ENCODE measurements at places on chromosomes 5 and 9. TPM values are rescaled to one million over a fixed set of nuclear protein-coding genes. Genes with fewer than 3 reads are reported as not detected.

- H3K27ac ChIP-seq, result no peak overlapping the region
- H3K36me3 ChIP-seq, result no peaks in the 10 kb centered on the region
- H3K4me3 ChIP-seq, result no peak overlapping the region
- H3K27me3 ChIP-seq, result peaks cover 12% of the 10 kb centered on the region
- H3K4me1 ChIP-seq, result peaks cover 28% of the 10 kb centered on the region
Observed at GRCh38 chr5:139670369-139671095, 22.4 kb downstream of the CXXC5 start.

DNA sequence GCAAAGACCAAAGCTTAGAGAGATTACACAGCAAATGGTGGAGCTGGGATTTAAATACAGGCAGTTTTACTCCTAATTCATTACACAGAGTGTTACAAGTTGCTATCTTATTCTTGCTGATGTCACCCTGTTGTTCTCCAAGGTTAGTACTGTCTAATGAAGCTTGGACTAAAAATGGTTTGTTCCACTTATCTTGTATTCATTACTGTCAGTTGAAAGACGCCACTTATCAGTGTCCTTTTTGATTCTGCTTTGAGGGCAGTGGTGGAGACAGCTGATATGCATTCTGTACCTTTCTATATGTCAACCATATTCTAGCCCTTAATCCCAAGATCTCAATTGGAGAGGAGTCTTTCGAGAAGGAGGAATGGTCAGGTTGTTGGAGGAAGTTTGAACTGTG lies 14.0 kb upstream of the DENND4C start:
- no peak for DNase-seq
- H3K36me3 ChIP-seq, result no peaks in the 10 kb centered on the region
- H3K4me3 ChIP-seq, result no peak overlapping the region
- no peak overlapping the region for H3K27ac ChIP-seq

- H3K27ac ChIP-seq, result no peak overlapping the region
- H3K36me3 ChIP-seq, result no peaks in the 10 kb centered on the region
- H3K27me3 ChIP-seq, result peaks cover 4% of the 10 kb centered on the region
- peak; percentile 80 for DNase-seq
- H3K4me3 ChIP-seq, result no peak overlapping the region
Observed at GRCh38 chr9:98993570-98993945, 49.9 kb downstream of the COL15A1 start.

GRCh38 chr5:134851307-134851923 lies 5.6 kb downstream of the C5orf24 start:
- peaks cover 26% of the 10 kb centered on the region for H3K36me3 ChIP-seq
- H3K27me3 ChIP-seq, result no peaks in the 10 kb centered on the region
- no peak overlapping the region for H3K4me3 ChIP-seq
- DNase-seq, result no peak
- no peak overlapping the region for H3K27ac ChIP-seq

GRCh38 chr5:89181546-89181945 lies 298.6 kb upstream of the MEF2C start:
- H3K4me1 ChIP-seq, result no peaks in the 10 kb centered on the region
- H3K27ac ChIP-seq, result no peak overlapping the region
- H3K36me3 ChIP-seq, result no peaks in the 10 kb centered on the region
- no peak overlapping the region for H3K4me3 ChIP-seq
- no peak for DNase-seq

- peaks cover 2% of the 10 kb centered on the region for H3K4me1 ChIP-seq
- no peaks in the 10 kb centered on the region for H3K36me3 ChIP-seq
- H3K27ac ChIP-seq, result no peak overlapping the region
- H3K4me3 ChIP-seq, result no peak overlapping the region
Observed at GRCh38 chr5:81239613-81240012, 6.5 kb downstream of the CKMT2 start.

DNA sequence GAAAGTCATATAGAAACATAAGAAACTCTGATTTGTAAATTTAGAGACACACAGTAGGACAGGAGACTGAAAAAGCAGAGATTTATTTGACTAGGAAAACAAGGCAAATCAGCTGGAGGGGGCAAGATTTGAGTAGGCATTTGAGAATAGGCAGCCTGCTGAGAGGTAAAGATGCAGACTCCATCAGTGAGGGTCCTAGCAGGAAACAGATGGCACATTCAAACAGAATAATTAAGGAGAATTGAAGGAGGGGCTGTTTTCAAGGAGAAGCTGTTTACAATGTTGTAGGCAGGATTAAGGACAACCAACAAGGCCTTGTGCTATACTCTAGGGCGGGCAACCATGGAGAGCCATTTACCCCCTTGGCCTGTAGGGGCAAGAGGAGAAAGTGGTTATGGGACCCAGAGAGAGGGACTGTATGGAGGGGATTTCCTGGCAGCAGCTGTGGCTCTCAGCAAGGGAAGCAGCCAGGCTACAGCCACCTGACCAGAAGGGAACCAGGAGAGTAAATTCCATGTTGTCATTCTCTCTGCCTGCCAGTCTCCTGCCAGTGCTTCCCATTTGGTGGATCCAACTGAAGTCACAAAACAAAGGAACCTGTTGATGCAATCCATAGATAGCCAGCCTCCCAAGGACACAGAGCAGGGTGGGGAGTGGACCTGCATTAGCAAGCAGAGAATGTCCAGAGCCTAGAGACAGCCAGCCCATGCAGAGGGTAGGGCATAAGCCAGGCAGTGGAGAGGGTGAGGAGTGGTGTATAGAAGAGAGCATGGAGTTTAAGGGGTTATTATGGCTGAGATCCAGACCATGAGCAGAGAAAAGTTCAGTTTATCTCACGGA lies 38.2 kb downstream of the PAPPA start:
- DNase-seq, result no peak
- H3K4me1 ChIP-seq, result no peaks in the 10 kb centered on the region

- no peak overlapping the region for H3K4me3 ChIP-seq
- DNase-seq, result no peak
- peaks cover 4% of the 10 kb centered on the region for H3K4me1 ChIP-seq
- H3K27ac ChIP-seq, result no peak overlapping the region
Observed at GRCh38 chr5:2134543-2135292, 252.0 kb upstream of the IRX4 start.

The CCDC183 gene
- 0.38 TPM for total RNA-seq

The IL4 gene
- total RNA-seq, result not detected

The FSTL4 gene
- 0.30 TPM for total RNA-seq

The TTLL11 gene
- total RNA-seq, result 0.84 TPM
